ENCODE measurements at places on chromosomes 4 and X. TPM values are rescaled to one million over a fixed set of nuclear protein-coding genes. Genes with fewer than 3 reads are reported as not detected.

ANXA10 gene
- not detected for total RNA-seq

RPS6KA6 gene
- 3.2 TPM for total RNA-seq

FOXP3 gene
- 0.28 TPM for total RNA-seq

CLGN gene
- 76.2 TPM for total RNA-seq

ANOS1 gene
- 4.3 TPM for total RNA-seq

KIAA1210 gene
- total RNA-seq: not detected

PCSK1N gene
- 5.0 TPM for total RNA-seq

DNA sequence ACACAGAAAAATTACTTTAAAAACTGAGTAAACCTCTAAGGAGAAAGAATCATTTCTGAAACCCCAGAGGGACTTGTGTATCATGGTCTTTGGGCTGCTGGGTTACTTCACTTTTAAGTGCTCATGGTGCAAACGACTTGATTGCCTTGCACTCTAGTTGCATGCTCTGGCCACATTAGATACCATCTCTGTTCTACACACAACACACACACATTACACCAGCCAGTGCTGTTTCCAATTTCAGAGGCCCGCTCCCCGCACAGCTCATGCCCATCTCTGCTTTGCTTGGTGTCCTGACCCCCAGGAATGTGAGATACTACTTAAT lies 2.1 kb downstream of the PPP3CA start:
- DNase-seq: no peak

GRCh38 chr4:110485452-110485851 lies 9.5 kb downstream of the ENPEP start:
- no peak for DNase-seq

DNA sequence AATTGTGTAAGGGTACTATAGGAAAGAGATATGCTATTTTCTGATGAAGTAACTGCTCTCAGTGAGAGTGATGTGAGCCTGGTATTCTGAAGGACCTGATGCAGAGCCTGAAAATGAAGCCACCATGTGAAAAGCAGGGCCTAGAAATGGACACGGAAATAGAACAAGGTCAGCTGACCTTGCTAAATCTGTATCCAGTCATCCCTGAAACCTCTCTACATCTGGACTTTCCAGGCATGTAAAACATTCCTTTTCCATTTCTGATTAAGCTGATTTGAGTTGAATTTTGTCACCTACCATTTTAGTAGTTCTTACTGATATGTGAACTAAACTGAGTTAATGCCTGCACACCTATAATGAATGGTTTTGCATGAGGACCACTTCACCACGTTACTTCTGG lies 72.4 kb upstream of the NEIL3 start:
- DNase-seq: no peak

GRCh38 chrX:119155416-119156035 lies 27.9 kb upstream of the KIAA1210 start:
- DNase-seq: no peak

GRCh38 chr4:182593864-182594263 lies 323.3 kb downstream of the DCTD start:
- DNase-seq: no peak
